Stimulated activated CD8-positive, alpha-beta memory T cell treated with anti-CD3 and anti-CD28 coated beads, Interleukin-4, amount 100 ng/mL, for 24 hours (primary cell): ENCODE measurements at places on chromosomes 13 and 19.

- no peak for DNase-seq
Measured at GRCh38 chr19:12987781-12988180, 7.5 kb upstream of the NFIX start.

- no peak for DNase-seq
Measured at GRCh38 chr19:289651-290371, 1.4 kb downstream of the PLPP2 start.

GRCh38 chr13:36888645-36889044 lies 31.4 kb downstream of the SMAD9 start:
- DNase-seq, result no peak

DNA sequence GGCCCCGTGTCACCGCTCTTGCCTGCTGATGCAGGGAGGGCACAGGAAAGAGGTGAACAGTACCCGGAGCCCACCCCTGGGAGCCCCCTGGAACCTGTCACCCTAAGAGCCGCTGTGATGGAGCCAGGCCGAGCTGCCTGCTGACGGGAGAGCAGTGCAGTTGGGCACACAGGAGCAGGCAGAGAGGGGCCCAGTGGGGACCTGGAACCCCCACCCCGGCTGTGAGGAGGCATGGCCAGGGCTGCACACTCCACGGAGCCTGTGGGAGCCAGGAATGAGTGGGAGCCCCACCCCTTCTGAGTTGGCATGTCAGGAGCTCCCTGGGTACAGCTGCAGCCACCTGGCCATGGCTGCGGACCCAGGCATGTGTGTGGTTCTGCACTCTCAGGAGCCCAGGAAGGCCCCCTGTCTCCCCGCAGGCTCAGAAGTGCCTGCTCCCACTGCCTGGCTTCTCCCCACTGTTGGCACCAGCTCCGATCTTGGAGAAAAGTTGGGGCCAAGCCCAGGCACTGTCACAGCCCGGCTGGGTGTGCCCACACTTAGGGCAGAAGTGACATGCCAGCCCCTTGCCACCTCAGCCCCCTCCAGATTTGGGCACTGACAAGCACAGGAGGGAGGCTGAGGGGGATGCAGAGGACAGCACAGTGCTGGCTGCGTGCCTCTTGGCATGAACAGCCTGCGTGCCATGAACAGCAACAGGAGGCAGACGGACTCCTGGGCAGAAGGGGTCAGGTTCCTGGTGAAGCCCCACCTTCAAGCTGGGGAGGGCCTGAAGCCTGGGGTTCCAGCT lies 6.3 kb downstream of the CFAP97D2 start:
- DNase-seq, result no peak

- DNase-seq, result no peak
Measured at GRCh38 chr13:44431150-44431549, 57.5 kb downstream of the SERP2 start.

- no peak for DNase-seq
Measured at GRCh38 chr19:30385666-30386065, 13.5 kb downstream of the ZNF536 start.

DNA sequence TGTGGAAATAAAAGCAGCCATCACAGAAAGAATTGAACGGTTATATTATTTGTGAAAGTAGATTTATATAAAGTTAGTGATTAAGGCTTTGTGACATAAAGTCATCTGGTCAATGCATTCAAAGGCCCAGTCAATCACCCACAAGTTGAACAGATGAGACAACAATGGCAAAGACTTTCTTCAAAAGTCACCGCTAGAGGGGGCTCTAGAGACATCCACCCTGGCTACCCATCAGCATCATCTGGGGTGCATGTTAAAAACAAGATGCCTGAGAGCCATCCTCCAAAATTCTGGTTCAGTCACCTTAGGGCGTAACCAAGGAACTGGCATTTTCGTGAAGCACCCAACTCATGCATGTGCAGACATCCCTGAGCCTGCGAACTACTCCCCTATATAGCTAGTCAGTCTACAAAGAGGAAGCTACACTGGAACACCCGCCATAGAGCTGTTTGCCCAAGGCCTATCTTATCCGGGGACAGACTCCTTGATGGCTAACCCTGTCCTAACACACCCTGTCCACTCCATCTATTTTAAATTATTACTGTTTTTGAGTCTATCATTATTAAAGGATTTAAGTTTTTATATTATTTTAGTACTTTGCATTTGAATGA lies 970.5 kb downstream of the UQCRFS1 start:
- DNase-seq, result no peak

GRCh38 chr13:113939944-113940297 lies 34.0 kb downstream of the C13orf46 start:
- no peak for DNase-seq

DNA sequence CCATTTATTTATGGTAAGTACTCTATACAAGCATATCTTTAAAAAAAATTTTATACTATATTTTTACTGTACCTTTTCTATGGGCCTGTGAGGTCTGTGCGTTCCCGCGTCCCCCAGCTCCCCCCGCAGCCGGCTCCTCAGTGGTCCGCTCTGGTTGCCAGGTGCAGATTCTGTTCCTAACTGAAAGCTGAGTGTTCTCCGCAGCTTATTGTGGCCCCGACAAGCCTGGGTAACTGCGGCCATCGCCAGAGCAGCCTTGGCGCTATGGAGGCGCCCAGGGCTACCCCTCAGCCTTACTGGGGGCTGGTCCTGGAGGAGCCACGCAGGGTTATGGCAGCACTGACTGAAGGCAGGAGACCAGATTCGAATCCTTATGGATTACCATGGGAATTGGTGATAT lies 896.8 kb downstream of the PCDH17 start:
- DNase-seq, result no peak

DNA sequence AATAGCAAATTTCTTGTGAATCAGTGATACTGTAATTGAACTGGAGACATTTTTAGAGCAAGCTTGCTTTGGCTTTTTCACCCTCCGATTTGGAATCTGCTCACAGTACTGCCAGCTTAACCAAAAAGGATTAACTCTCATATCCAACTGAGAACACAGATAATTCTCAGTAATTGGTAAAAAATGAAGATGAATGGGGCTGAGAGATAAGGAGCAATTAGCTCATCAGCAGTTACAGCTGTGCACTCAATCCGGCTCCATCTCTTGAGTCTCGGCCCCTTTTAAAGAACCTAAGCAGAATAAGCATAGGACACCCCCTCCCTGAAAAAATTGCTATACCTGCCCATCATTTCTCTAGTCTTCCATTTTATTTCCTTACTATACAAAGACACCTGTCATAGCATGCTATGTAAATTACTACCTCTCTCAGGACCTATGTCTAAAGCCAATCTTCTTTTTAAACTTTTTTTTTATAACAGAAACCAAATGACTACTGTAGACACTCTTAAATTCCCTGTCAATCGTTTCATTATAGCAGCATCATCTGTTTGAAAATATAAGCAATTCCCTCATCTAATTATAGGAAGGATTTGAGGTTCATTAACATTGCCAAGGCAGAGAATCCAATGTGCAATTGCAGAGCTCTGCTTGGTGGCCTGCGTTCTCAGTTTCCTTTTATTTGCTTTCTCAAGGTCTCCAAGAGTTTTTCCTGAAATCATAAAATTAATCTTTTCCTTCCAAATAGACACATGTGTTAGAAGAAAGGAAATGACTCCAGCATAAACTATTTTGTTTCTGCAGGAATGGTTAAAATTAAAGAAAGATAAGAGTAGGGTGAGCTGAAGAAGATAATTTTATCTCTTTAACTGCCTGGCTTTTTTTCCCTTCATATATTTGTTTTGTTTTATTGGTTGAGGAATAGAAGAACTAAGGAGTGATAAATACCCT lies 242.1 kb downstream of the DACH1 start:
- no peak for DNase-seq

DNA sequence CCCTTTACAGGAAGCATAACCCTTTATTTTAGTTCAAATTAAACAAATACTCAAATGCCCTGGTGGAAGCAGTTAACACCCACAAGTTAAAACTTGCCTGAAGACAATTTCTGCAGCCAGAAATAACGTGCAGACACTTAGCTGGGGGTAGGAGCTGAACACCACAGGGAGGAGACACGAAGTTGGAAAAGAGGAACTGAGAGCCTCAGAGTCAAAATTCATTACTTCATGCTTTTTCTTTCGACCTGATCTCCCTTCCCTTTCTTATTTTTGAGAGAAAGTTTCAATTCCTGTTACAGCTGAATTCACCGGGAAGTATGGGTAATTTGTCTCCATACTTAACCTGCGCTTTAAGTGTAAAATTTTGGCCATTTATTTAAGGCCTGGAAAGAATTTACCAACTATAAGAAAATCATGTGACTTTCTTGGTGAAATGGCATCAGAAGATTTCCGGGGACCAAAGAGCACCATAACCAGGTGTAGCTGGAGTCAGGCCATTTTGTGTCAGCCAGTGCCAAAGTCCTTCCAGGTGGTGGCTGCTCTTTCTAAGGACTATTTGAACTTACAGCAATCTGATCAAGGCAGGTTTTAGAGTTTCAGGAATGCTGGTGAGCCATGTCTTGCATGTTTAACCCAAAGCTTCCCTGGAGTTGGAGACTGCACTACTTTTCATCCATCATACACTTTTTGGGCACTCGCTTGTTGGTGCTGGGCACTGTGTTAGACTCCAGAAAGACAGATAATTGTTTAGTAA lies 46.5 kb upstream of the RCBTB2 start:
- DNase-seq, result no peak

DNA sequence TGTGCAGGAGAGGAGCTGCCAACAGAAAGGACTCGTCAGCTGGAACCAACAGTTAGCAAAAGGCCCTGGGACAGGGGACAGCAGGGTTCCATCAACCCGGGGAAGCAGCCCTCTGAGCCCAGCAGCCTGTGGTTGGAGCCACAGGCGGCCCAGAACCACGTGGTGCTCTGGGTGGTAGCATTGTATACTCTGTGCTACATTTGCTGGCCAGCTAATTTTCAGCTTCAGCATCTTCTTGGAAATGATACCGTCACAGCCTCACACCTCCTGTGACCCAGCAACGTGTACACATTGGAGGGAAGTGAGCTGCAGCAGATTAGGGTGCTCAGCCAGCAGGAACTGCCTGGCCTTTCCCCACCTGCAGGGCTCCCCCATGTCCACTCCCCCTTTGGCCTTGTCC lies 13.1 kb upstream of the MTIF3 start:
- DNase-seq, result no peak

DNA sequence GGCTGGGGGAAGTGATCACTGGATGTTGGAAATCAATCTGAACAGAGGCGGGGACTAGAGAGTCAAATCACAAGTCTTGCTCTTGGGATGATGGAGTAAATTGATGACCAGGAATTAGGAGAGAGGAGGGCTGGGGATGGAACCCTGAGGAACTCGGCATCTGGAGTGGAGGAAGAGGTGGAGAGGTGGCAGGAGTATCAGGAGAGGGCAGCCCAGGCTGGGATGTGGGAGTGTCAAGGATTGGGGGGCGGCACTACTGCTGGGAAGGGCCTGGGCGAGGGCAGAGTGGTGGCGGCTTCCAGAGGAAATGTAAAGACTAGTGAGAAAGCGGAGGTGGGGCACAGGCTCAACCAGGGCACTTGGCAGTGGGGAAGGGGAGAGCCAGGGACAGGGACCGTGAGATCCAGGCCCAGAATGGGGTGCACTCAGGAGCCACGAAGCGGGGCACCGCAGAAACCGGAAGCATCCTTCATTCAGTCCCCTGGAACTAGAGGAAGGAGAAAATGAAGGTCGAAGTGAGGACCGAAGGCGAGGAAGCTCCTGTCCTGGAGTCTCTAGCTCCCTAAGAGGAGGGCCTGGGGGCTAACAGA lies 81.2 kb upstream of the GPR183 start:
- DNase-seq, result no peak

GRCh38 chr13:18954254-18954653 lies 227.4 kb downstream of the TUBA3C start:
- DNase-seq, result no peak

GRCh38 chr13:32790731-32791130 lies 204.5 kb downstream of the PDS5B start:
- no peak for DNase-seq

GRCh38 chr19:34104557-34104956 lies 67.7 kb upstream of the LSM14A start:
- no peak for DNase-seq

- no peak for DNase-seq
Measured at GRCh38 chr13:106443607-106444322, 91.7 kb downstream of the EFNB2 start.

DNA sequence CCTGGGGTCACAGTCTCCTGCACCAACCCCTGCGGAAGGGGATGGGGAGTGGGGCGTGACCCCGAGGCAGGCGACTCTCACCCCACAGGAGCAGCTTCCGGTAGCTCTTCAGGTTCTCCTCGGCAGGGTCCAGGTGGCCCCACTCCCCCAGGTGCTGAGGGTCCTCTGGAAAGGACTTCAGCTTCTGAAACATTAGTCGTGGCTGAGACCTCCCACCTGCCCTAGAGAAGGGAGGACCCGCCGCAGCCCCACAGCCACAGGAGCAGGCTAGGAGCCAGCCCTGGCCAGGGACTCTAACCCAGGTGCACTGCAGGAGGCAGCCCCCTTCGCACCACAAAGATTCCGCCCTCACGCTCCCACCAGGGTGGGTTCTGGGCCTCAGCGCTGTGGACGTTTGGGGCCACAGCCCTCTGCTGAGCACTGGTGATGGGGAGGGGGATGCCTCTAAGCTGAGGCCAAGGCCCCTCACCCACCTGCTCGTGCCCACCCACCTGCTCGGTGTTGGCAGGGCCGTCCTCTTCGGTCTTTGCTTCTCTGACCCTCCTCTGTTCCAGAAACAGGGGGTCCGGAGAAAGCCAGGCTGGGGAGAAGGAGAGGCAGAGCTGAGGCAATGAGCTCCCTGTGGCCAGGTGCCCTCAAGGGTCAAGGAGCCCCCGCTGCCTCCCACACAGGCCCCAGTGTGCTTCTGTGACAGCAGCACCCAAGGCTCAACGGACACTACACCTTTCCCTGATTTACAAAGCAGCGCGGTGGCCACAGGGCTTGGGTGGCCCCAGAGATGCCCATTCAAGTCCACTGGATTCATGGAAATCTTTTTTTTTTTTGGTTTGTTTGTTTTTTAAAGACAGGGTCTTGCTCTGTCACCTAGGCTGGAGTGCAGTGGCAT lies 11.0 kb downstream of the ZSCAN18 start:
- DNase-seq, result no peak
